ENCODE measurements at places on chromosomes 4 and X. TPM values are rescaled to one million over a fixed set of nuclear protein-coding genes. Genes with fewer than 3 reads are reported as not detected.

Gene PNMA5
- not detected for total RNA-seq

Gene RGN
- total RNA-seq: 7.1 TPM

Gene NXF2B
- total RNA-seq: not detected

Gene GPR50
- not detected for total RNA-seq

Gene ZNF141
- total RNA-seq: 18.9 TPM

Gene ARR3
- total RNA-seq: not detected

- DNase-seq: no peak
Observed at GRCh38 chr4:92618968-92619367, 315.2 kb downstream of the GRID2 start.

DNA sequence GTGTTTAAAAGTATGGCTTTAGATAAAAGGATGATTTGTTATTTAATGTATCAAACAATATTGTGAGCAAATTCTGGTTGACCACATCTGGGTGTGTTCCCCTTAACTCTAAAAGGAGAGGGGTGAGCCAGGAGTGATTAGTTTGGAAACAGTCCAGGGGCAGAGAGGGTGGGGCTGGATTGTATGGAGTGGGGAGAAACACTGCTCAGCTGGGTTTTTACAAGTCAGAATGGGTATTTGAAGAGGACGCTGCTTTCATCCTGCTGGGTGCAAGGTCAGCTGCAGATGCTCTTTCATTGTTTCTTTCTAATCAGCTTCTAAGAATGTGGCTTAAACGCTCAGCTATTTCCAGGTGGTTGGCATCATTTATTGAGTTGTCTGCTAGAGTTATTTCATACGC, 82.8 kb upstream of the LIMCH1 start:
- DNase-seq: peak; percentile 82

GRCh38 chr4:114025176-114025777, 45.8 kb upstream of the ARSJ start:
- no peak for DNase-seq

DNA sequence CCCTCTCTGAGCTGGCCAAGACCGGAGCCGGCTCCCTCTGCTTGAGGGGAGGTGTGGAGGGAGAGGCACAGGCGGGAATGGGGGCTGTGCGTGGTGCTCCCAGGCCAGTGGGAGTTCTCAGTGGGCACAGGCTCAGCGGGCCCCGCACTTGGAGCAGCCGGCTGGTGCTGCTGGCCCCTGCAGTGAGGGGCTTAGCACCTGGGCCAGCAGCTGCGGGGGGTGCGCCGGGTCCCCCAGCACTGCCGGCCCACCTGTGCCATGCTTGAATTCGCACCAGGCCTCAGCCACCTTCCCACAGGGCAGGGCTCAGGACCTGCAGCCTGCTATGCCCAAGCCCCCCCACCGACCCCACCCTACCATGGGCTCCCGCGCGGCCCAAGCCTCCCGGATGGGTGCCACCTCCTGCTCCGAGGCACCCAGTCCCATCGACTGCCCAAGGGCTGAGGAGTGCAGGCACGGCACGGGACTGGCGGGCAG, 602.5 kb downstream of the KCTD8 start:
- DNase-seq: no peak

DNA sequence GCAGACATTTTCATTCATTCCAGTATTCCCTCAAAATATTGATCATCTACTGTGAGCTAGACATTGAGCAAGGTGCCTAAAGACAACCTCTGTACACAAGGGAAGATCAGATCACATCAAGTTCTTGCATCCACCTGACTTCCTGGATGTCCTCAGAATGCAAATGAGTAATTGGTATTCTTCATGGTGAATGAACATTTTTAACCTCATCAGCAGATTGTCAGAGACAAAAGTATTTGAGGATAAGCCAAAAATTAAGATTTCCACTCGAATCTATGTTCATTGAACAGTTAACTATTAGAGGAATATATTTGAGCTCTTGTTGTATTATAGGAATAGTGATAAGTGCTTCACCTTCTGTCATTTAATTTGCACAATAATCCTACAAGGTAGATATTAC, 1.3 kb downstream of the SMARCAD1 start:
- no peak for DNase-seq

All from lung (tissue), 17 donors.